ENCODE measurements at places on chromosomes 16 and 17.

- no peak for DNase-seq
Observed at GRCh38 chr17:1907909-1908698, 78.3 kb downstream of the RPA1 start.

DNA sequence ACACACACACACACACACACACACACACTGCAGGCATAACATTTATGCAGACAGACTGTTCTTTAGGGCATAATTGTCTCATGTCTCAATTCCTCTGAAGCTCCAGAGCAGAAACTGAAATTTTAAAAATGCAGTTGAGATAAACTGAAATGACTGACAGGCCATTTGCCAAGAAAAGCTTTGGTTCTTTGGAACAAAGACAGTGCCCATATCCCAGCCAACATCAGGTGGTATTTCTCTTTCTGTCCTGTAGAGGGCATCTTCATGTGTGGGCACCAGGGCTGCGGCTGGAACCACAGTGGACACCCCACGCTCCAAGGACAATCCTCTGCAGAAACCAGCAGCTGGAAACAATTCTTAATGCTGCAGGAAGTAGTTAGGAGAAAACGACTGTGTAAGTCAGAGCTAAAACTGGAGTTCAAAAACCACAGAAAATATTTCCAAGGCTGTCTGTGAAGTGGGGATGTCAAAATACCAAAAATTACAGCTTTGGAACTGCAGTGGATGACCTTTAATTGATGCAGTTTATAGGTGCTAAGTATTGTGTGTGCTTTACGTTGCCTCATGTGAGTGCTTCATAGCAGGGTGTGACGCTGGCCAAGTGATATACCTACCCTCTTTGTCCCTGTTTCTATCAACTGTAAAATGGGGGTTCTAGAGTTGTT, 10.6 kb upstream of the MEFV start:
- DNase-seq = no peak

GRCh38 chr17:72332367-72332766, 211.5 kb downstream of the SOX9 start:
- no peak for DNase-seq

- DNase-seq = no peak
Observed at GRCh38 chr17:37842401-37842800, 81.8 kb upstream of the TBC1D3K start.

- DNase-seq = no peak
Observed at GRCh38 chr17:49901460-49902331, 53.8 kb upstream of the TAC4 start.

GRCh38 chr16:17357307-17358062, 113.3 kb downstream of the XYLT1 start:
- no peak for DNase-seq

All from breast epithelium (tissue), 4 donors.